ENCODE measurements at places on chromosomes 1 and 21. TPM values are rescaled to one million over a fixed set of nuclear protein-coding genes. Genes with fewer than 3 reads are reported as not detected.
A peak's percentile ranks its signal among the peaks of the same experiment; 100 is the strongest.

- DNase-seq: no peak
These were observed 60.4 kb downstream of the ENAH start for GRCh38 chr1:225592362-225593025.

GRCh38 chr1:219717536-219717935 lies 104.6 kb upstream of the ZC3H11B start:
- DNase-seq: no peak

DNA sequence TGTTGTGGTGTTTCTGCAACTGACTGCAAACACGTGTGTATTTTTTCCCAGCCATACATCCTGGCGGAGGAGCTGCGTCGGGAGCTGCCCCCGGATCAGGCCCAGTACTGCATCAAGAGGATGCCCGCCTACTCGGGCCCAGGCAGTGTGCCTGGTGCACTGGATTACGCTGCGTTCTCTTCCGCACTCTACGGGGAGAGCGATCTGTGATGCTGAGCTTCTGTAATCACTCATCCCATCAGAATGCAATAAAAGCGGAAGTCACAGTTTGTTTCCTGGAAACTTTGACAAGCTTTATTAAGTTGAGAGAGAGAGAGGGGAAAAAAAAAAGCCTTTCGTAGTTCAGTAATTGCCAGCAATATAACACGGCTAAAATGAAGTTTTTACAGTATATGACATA lies 32.7 kb upstream of the MTR start:
- DNase-seq: no peak

GRCh38 chr1:50921029-50921428 lies 39.0 kb downstream of the FAF1 start:
- no peak for DNase-seq

- peak; percentile 43 for DNase-seq
These were observed 60.4 kb upstream of the ACOT11 start for GRCh38 chr1:54487571-54488050.

GRCh38 chr1:38029685-38030511 lies 16.7 kb downstream of the POU3F1 start:
- no peak for DNase-seq

- no peak for DNase-seq
These were observed 612.1 kb downstream of the MRPL39 start for GRCh38 chr21:24995216-24995615.

GRCh38 chr1:187157552-187157951 lies 328.8 kb downstream of the PLA2G4A start:
- DNase-seq: no peak

GRCh38 chr1:13892671-13893325 lies 192.8 kb downstream of the PRDM2 start:
- peak; percentile 9 for DNase-seq

- no peak for DNase-seq
These were observed 187.8 kb downstream of the ZSCAN20 start for GRCh38 chr1:33660244-33660643.

- DNase-seq: peak; percentile 84
These were observed 212.2 kb upstream of the RAB4A start for GRCh38 chr1:229058729-229059128.

- no peak for DNase-seq
These were observed 61.2 kb upstream of the ETV3 start for GRCh38 chr1:157199421-157199755.

DNA sequence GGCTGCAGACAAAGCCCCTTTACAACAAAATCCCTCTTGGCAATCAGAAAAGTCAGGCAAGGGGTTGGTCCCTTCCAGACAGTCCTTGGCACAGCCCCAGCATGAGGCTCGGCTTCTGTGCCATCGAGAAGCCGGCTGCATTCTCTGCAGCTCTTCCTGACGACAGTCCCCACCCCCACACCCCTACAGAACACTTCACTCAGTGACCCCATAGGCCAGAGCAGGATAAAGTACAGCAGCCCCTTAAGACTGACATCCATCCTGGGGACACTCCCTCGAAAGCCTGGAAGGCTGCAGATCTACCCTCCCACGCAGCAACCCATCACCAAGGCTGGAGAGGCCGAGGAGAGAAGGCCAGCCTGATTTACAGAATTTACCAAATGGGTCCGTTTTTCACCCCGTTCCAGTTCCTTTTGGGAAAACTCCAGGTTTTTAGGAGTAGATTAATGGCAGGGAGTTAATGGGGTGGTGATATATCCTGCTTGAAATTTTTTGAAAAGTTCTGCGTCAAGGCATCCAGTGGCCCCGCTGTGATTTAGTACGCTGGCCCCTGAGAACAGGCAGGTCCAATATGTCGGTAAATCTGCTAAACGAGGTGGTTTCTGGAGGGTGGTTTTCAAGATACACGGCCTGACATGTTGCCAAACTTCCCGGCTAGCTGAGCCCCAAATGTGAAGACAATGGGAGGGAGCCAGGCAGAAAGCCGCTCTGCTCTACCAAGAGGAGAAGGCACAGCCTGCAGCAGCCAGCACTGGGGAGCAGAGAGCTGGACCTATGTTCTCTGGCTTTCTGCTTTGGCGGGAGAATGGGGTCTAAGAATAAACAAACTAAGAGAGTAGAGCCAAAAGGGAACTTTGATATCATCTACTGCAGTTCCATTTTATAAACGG lies 81.7 kb downstream of the SSBP3 start:
- DNase-seq: no peak

GRCh38 chr1:41901551-41901950 lies 17.2 kb downstream of the HIVEP3 start:
- DNase-seq: no peak

DNA sequence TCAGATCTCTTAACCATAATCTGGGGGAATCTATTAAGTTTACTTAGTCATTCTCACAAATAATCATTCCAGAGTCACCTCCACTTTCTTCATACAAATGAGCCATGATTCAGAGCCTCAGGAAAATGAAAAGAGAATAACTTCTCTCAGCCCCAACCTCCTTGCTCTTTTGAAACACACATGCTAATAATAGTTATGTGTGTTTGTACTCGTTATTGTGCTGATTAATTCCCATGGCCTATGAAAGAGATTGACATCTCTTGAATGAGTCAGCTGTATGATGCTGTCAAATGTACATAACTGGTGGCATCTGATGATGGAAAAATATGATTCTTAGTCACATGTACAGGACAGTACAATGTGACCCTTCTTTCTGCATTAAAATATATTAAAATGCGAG lies 41.5 kb downstream of the DTL start:
- DNase-seq: no peak

- DNase-seq: no peak
These were observed 2.4 kb downstream of the QSOX1 start for GRCh38 chr1:180157108-180157507.

GRCh38 chr1:63343922-63344321 lies 21.6 kb downstream of the FOXD3 start:
- no peak for DNase-seq

DNA sequence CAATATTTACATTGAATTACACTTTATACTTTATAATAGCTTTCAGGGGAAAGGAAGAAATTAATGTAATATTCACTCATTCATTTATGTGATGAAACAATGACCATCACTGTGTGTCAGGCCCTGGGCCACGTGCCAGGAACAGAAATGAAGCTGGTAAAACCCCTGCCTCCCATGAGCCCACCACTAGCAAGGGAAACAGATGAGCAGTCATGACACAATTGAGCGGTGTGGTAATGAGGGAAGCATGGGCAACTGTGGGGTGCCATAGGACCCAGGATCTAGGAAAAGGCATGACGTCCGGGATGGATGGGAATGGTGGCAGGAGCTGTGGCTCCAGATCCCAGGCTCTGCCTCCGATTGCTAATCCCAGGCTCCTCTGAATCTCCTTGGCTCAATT lies 17.0 kb upstream of the SLC5A9 start:
- DNase-seq: no peak

DNA sequence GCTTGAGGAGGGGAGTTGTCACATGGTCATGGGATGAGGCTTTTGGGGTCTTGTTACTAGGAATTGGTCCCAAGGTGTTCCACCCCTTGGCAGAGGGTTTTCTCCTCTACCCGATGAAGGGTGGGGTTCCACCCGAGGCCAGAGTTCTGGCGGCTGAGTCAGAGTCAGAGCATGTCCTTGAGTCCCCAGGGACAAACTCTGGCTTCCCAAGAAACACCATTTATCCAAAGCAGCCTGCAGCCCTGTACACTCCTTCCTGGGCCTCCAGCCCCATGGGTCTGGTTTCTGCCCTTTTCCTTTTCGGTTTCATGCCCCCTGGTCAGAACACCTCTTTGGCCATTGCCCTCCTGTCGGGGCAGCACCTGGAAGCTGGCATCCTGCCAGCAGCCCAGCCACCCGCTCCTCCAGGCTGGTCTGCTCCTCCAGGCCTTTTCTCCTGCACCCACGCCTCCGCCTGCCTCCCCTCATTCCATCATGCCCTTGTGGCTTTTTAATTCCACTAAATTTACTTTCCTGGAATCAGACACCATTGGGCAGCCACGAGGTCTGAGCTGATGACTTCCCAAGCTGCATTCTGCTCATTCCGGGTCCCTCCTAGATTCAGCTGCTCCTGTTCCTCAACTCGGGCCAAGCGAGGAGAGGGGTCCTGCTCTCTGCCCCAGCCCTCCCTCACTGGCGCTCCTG lies 301.7 kb upstream of the VAMP3 start:
- peak; percentile 56 for DNase-seq

GRCh38 chr1:29180497-29181412 lies 945 bp downstream of the SRSF4 start:
- no peak for DNase-seq

DNA sequence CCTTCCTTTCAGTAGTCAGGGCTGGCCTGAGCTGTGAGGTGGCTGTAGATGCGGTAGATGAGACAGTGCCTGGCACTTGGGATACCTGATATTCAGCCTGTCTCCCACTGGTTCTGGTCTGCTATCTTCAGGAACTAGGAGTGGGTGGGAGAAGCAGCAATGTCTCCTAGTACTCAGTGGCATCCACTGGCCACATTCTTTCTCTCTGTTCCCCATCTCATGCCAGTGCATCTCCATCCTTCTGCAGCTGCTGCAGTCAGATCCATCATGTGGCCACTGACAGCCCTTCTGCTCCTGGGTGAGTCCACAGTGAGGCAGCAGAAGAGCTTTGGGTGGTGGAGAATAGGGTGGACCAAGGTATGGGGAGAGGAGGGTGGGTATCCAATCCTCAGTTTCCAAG lies 1.1 kb downstream of the FCRLB start:
- no peak for DNase-seq

- DNase-seq: no peak
These were observed 2219.4 kb downstream of the NCAM2 start for GRCh38 chr21:23217597-23217996.

- no peak for DNase-seq
These were observed 11.6 kb downstream of the HCRTR1 start for GRCh38 chr1:31628931-31629556.

SLC1A7 gene
- not detected for total RNA-seq

CDC20 gene
- total RNA-seq: 3.9 TPM

FCRL1 gene
- total RNA-seq: not detected

NOTCH2NLA gene
- total RNA-seq: 59.6 TPM

VSIG8 gene
- not detected for total RNA-seq

PTPN14 gene
- total RNA-seq: 28.1 TPM

HP1BP3 gene
- 312 TPM for total RNA-seq

ODR4 gene
- 35.4 TPM for total RNA-seq

NECAP2 gene
- total RNA-seq: 45.6 TPM

Measured in thyroid gland (tissue), 4 donors.